ENCODE measurements at places on chromosomes 1 and 21.
A peak's percentile ranks its signal among the peaks of the same experiment; 100 is the strongest.

DNA sequence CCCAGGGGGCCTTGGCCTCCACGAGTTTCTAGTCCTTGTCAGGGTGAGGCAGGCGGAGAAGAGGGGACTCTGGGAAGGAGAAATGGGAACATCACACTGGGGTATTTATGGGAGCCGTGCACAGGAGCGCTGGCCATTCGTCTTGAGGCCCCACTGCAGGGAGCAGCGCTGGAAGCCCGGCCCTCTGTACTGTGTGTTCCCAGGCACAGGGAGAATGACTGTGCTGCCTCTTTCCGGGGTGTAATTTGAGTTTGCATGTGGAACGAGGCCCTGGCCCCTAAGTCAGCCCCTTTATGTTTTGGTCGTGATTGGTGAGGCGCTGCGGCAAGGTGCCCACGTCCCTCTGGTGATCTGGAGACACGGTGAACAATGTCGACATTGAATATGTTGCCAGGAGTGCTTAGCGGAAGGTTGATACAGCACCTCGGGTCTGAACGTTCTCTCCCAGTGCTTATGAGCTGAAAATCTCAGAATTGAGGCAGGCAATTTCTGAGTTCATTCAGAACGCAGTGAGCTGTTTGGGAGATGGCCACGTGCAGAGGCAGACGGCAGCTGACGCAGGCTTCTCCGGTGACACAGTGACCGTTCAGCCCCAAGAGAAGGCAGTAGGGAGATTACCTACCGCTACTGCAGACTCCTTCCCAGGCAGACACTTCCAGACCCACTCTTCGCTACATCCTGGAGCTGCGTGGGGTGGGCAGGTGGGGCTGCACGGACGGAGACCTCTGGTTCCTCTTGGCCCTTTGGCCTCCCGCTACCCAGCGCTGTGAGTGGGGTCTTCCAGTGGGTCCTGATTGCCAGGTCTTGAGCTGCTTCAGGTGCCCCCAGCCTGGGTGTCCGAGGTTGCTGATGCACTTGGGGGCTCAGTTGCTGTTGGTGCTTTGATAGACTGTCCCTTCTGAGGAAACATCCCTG lies 265.8 kb downstream of the CAMTA1 start:
- no peak for DNase-seq

- peak; percentile 48 for DNase-seq
Measured at GRCh38 chr1:30757352-30758120, at the start of gene LAPTM5. Gene LAPTM5 (minus strand): TSS chr1:30757774. CDS start chr1:30757745, 29 bp downstream.

GRCh38 chr1:164772635-164773034 lies 213.7 kb downstream of the PBX1 start:
- peak; percentile 59 for DNase-seq

GRCh38 chr1:72285074-72285425 lies 2.7 kb upstream of the NEGR1 start:
- DNase-seq: no peak

GRCh38 chr21:32940079-32941014 lies 85.4 kb upstream of the OLIG2 start:
- DNase-seq: peak; percentile 79

DNA sequence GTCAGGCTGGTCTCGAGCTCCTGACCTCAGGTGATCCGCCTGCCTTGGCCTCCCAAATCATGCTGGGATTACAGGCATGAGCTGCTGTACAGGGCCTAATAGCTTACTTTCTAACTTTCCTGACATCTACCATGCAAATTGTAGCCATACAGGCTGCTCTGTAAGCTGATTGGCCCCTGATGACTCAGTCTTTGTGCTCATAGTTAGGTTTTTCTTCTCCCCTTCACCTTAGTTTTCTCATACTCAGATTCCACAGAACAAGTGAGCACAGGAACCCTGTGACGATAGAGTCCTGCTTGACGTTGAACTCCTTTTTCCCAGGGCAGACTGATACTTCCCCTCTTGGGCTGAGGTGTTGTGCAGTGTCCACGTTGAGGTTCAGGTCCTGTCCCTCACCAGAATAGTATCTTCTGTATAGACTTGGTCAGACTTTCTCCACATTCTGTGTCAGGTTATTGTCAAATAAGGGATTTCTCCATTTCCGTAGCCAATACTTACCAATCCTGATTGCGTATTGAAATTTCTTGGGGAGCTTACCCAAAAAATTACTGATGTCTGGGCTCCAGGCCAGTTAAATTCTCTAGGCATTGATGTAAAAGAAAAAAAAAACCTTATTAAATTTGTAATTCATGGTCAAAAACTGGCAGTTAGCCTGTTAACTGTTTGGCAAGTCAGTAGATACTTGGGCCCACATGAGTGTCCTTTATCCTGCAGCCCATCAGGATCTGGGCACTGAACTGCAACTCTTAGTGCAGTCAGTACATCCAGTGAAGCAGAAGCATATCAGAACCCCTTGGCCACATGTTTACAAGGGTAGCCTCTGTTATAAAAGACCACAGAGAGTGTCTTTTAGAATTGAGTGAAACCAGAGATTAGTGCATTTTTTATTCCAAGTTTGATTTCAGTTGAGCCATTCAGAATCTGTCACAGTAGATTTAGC lies 118.2 kb downstream of the DYRK1A start:
- no peak for DNase-seq

DNA sequence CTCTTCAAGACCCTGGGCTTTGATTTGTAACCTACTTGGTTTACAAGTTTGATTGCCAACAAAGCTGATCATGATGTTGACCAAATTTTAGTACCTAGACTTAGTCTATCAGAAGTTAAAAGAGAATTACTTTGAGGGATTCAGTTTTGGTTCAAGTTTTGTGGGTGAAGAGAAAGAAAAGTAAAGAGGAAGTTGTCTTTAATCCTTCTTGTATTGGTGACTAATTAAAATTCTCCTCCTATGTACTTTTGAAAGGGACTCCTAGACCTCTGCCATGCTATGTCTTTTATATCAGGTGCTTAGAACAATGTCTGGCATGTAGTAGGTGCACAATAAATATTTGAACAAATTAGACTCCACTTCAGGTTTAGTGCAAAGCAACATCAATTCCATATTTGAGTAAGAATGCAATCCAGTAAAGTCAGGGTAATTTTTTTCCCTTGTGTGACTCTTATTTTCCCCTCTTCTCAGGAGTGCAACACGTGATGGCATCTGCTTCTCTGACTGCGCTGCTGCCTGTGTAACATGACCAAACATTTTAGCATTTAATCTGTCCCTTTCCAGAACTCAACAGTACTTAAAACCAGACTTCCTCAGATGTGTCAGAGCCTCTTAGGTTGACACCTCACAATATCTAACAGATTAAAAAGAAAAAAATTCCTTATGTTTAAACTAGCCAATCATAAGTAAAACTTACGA lies 41.1 kb upstream of the KCNQ4 start:
- no peak for DNase-seq

DNA sequence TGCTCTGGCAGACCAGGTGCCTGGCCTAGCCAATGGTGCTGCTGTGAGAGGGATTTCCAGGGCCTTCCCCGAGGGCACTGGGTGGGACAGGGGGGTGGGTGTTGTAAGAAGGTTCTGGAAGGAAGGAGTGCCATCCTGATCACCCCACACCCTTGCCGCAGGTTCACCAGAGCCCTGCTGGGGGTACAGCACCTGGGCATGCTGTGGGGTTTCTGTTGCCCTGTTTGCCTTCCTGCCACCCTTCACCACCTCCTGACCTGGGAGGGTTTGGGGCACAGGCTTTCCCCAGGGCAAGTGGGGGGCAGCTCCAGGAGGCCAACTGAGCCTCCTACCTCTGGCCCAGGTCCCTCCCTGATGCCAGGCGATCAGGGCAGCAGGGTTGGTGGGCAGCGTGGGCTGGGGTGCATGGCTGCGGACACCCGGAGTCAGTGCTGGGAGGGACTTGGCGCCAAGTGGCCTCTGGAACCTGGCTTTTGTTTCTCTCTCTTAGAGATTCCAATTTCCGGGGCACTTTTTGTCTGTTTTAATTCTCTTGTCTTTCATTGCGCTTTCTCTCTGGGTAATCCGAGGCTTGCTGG lies 318.8 kb downstream of the PTPRU start:
- DNase-seq: no peak

- peak; percentile 52 for DNase-seq
Measured at GRCh38 chr21:23664193-23664694, 1943.0 kb downstream of the MRPL39 start.

GRCh38 chr1:86573763-86574484 lies 27.0 kb downstream of the CLCA4 start:
- DNase-seq: no peak

- DNase-seq: no peak
Measured at GRCh38 chr1:8902765-8903164, 24.3 kb upstream of the ENO1 start.

- no peak for DNase-seq
Measured at GRCh38 chr1:25770541-25771220, 29.3 kb upstream of the SELENON start.

GRCh38 chr1:234040446-234041317 lies 136.2 kb downstream of the SLC35F3 start:
- DNase-seq: no peak

DNA sequence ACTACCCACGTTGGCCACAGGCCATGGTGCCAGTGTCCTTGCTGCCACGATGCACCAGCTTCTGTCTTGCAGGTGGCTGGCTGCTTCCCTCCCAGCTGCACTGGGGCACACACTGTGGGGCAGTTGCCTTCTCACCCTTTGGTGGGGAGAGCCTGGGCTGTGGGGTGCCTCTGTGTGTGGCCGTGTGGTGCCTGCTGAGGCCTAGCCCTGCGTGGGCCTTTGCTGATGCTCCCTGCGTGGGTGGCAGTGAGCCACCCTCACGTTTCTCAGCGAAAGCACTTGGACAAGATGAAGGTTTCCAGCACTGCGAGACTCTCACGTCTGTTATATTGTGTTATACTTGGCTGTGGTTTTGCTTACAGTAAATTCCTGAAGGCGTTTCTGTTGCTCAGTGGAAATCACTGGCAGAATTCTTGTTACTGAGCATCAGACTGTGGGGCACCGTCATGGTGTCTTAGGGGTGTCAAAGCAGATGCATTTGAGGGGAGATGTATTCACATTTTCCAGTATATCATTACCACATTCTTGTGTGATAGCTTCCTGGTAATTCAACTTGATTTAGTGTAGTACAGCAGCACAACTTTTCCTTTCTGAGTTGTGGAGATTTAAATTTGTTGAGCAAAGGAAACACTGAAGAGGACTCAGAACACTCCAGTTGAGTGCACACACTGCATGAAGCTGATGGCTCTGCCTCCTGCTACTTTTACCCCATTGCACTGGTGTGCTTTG lies 124.7 kb downstream of the PCBP3 start:
- no peak for DNase-seq

GRCh38 chr1:59985911-59986515 lies 59.4 kb upstream of the CYP2J2 start:
- DNase-seq: no peak

DNA sequence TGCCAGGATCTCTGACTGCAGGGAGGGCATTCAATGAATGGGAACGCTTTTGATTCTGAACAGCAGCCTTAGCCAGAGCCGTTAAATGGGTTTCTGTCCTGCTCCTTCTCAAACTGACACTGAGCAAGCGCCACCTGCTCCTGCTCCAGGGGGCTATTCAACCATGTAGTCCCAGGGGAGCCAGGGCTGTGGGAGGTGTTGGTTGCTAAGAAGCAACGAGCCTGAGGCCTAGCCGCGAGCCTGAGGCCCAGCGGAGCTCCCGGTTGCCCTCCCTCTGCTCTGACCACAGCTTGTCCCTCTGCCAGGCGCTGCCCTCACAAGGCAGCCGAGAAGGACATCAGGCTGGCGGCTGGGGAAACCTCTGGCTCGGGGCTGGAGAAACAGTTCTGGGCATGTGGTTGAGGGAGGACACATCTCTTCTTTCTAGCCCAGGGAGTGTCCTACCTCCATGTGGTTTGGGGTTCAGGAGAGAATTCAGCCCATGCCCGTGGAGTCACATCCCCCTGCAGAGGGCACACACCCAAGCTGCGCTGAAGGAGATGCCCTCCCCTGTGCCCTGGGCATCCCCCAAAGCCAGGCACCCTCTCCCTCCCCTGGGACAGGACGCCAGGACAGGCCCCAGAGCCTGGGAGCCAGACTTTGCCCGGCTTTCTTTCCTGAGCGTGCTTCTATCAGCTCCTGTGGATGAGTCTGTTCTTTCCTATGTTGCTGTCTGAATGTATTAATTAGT lies 18.0 kb downstream of the PCP4 start:
- DNase-seq: no peak

- DNase-seq: no peak
Measured at GRCh38 chr1:32801096-32801715, 16.0 kb downstream of the YARS1 start.

- DNase-seq: peak; percentile 47
Measured at GRCh38 chr1:88935522-88936222, 44.3 kb upstream of the GTF2B start.

GRCh38 chr21:37063433-37063832 lies 9.4 kb downstream of the PIGP start:
- no peak for DNase-seq

- DNase-seq: no peak
Measured at GRCh38 chr1:50858761-50859160, 101.3 kb downstream of the FAF1 start.

- DNase-seq: peak; percentile 76
Measured at GRCh38 chr1:149962039-149962647, 25.5 kb upstream of the MTMR11 start.

DNA sequence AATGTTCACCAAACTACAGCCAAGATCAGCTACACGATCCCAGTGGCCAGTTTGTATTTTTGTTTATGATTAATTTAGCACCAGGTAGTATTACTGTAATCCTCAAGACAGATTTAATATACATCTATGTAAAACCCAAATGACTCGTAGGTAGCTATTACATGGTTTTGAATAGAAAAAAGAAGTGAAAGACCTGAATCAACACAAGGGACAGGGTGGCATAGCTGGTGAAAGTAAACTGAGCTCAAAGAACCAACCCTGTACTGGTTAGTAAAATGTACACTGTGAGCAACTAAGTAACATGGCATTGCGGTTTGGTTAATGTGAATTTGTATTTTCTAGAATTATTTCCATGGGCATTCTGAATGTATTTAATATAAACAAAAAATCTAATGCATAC lies 8.8 kb downstream of the GPATCH2 start:
- DNase-seq: no peak

GRCh38 chr1:110605446-110605845 lies 712 bp downstream of the KCNA2 start:
- DNase-seq: no peak

- DNase-seq: no peak
Measured at GRCh38 chr1:18485227-18485626, 4.5 kb downstream of the KLHDC7A start.

- no peak for DNase-seq
Measured at GRCh38 chr1:156486421-156487344, 13.9 kb downstream of the MEF2D start.

DNA sequence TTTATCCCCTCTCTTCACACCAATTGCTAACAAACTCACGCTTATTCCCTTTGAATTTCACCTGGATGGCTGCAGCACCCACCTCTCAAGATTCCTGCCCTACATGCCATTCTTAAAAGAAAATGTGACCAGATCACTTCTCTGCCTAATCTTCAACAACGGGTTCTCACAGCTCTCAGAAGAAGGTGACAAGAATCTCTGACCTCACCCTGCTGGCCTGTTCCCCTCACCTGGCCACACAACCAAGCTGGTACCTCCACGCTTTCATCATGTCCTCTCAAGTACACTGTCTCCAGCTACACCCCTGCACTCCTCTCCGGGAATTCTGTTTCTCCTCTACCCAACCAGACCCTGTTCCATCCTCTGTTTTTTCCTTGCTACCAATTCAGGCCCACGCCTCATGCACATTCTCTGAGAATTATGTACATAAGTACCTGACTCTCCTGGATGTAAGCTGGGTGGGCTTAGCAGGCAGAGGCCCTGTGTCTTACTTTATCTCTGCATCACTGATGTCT lies 5.9 kb upstream of the LSS start:
- no peak for DNase-seq

GRCh38 chr1:156749419-156750118 lies 1.9 kb downstream of the HDGF start:
- DNase-seq: no peak

- DNase-seq: no peak
Measured at GRCh38 chr1:233689017-233689747, 75.3 kb downstream of the KCNK1 start.

All from MM.1S (cell line).